HT-29 (cell line): ENCODE measurements at places on chromosomes 6 and 20. TPM values are rescaled to one million over a fixed set of nuclear protein-coding genes. Genes with fewer than 3 reads are reported as not detected.

SLC22A7 gene
- total RNA-seq, result not detected in 2 replicates

GRCh38 chr20:31901615-31902014 is 31.2 kb downstream of the TTLL9 start:
- DNase-seq, result no peak

KCNK5 gene
- 31.8 and 35.3 TPM in 2 replicates for total RNA-seq

DNA sequence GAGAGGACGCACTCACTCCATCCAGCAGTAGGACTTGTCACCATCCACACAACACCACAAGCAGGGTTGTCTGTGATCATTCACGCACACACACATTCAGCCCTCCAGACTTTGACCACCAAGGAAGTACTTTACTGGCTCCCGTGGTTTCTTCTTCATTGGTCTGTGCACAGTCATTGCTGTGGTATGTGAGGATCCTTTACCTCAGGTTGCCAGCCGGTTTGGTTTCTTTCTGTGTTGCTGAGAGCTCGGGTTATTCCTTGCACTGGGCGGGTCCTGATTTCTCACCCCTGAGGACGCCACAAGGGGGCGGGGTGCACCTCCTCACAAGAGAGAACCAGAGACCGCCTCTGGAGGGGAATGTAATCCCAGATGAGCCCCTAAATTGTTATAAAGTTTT is 11.2 kb downstream of the SLC35A1 start:
- peak; percentile 16 for DNase-seq

C6orf141 gene
- total RNA-seq, result 36.8 and 45.8 TPM in 2 replicates

DNA sequence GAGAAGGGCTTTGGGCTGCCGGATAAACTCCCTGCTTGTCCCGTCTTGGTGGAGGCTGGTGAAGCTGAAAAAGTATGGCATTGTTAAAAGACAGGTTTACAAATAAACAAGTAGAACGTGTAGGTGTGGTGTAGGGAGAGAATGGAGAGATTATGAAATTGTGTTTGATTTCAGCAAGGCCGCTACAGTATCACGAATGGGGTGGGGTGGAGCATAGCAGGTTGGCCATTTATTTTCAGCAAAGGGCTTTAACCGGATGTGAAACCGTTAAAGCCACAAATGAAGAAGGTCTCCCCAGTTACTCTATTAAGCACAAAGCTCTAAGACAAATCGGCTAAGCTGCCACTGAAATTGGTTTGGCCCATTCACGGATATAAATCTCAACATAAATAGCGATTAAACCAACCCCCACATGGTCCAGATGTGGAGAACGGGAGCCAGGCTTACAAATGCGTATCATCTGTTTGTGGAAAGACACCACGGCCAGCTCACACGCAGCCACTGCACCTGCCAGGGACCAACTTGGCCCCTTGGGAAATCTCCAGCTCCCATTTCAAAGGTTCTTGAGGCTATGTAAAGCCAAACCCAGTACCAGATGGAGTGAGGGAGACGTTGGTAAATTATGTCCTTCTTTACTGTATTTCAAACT is 94.0 kb downstream of the ZMYND8 start:
- DNase-seq, result no peak

DNA sequence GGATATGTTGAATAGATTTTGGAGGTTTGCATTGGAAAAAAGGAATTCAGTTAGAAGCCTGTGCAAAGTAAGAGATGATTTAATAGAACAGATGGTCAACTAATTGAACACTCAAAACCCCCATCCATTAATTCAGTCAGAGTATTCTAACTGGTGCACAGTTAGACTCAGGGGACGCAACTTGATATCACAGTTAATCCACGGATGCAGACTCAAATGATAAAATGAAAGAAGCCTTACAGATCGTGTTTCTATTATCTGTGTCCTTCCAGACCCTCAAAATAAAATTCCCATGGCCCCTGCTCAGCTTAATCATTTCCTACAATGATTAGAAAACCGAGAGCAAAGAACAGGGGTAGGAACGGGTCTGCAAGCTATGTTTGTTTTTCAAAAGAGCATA is 45.4 kb upstream of the DTNBP1 start:
- no peak for DNase-seq
